Lung microvascular endothelial cell (primary cell): ENCODE measurements at places on chromosomes 1 and 21. TPM values are rescaled to one million over a fixed set of nuclear protein-coding genes. Genes with fewer than 3 reads are reported as not detected.

- DNase-seq, result no peak
Observed at GRCh38 chr1:166031932-166032571, 134.7 kb downstream of the FAM78B start.

DNA sequence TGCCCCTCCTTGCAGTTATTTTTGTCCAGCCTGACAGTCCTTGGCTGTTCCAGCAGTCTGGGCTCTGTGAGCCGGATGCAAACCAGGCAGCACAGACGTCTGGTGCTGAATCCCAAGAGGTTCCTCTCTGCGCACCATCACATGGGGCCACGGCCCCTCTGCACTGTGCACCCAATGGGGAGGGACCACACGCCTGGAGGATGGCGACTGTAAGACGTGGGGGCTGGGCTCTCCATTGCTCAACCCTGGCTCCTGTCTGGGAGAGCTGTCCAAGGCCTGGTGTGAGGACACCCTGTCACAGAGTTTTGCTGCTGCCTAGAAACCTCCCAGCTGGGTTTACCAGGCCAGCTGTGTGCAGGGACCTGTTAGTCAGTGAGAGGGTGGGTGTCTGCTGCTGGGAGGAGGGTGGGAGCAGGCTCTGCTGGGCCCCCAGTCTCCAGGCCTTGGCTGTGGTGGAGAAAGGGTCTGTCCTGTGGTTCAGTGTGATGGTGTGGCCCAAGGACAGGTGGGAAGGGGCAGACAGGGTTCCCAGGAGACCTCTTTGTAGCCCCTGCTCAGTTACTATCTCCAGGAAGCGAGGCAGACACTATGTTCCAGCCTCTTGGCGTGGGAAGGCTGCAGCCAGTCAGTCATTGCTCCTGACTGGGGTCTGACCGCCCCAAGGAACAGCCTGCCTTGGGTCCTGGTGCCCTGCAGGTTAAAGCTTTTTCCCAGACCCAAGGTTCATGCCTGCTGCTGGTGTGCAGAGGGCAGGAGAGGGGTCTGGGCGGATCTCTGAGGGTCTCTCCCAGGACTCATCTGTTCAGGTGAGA is 13.8 kb downstream of the HEYL start:
- no peak for DNase-seq

- no peak for DNase-seq
Observed at GRCh38 chr21:35042836-35043235, 6.3 kb downstream of the RUNX1 start.

GRCh38 chr21:45870421-45870820 is 111.1 kb upstream of the COL6A1 start:
- DNase-seq, result no peak

RBBP4 gene
- 78.7 and 86.3 TPM in 2 replicates for total RNA-seq

GPR3 gene
- total RNA-seq, result under 0.01 and 0.22 TPM in 2 replicates

SNAPIN gene
- 48.8 and 52.0 TPM in 2 replicates for total RNA-seq

SLC2A5 gene
- total RNA-seq, result under 0.01 and 0.20 TPM in 2 replicates

CR1L gene
- not detected in 2 replicates for total RNA-seq
